ENCODE measurements at places on chromosomes 5 and 9.

DNA sequence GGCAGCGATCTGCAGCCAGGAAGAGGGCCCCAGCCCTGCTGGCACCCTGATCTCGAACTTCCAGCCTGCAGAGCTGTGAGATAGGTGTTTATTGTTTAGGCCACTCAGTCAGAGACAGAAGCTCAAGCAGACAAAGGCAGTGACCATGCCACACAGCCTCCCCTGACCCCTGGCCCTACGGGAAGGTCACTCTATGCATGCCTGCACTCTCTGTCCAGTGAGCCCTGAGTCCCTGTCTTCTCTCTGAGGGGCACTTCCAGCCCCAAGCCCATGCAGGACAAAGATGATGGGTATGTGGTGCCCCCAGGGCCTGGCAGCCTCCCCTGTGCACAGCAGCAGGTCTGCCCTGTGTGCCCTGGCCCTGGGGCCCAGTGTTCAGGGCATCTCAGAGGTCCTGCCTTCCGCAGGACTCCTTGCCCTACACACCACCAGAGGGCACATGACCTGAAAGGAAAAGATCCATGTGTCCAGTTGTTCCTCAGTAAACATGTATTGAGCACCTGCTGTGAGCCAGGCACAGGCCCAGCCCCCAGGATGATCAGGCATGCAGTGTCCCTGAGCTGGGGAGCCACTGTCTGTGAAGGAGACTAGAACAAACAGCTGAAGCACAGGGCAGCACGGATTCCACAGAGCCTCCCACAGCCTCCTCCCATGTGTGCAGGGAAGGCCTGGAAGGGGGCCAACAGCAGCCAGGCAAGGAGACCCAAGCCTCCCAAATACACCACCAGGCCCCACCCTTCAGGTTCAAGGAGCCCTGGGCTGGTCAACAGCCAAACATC, 109.3 kb downstream of the ATPSCKMT start:
- no peak for DNase-seq

DNA sequence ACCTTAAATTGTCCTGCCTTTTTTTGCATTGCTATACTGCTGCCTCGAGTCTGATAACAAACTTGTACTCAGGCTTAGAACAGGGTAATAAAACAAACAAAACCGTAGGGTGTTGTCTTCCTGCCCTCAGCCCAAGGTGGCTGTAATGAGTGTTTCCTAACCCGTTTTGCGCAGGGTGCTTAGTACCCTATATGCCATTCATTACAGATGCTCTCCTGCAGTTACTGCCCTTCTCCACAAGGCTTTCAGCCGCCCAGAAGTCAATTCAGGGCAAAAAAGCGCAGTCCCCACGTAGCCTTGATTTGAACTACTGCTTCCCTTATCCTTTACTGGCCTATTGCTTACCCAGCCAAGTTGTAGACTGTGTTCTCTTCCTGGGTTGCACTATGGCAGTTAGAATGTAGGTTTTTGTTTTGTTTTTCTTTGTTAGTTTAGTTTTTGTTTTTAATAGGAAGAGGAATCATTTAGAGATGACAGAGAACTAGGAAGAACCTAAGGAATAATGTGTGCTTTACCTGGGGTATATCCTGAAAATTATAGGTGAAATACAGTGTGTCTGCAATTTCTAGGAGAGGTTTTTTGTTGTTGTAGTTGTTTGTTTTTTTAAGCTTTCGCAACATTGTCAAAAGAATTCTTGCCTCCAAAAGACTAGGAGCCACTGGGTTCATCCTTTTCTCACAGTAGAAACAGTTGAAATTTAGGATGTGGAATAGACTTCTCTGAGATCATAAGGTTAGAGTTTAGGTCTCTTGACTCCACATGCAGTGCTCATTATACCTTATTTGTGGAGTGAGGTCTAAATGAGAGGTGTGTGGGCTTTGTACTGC, 1.3 kb downstream of the HMGXB3 start:
- peak; percentile 4 for DNase-seq

- no peak for DNase-seq
Measured at GRCh38 chr5:84816746-84817547, 432.3 kb upstream of the EDIL3 start.

DNA sequence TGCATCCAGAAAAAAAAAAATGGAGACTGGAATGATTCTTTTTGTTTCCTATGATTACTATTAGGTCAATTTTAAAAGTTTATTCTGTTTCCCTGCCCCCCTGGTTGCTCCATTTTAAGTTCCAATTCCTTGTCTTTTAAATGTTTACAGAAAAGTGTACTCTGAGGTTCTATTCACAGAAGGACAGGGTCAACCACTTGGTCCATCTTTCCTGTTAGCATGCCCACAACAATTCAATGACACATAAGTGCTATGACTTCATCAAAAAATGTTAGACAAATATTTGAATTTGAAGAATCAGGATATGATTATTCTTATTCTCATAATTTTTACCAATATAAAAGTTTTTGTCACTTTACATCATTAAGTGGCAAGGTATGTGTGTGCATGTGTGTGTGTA, 123.7 kb downstream of the PDE4D start:
- DNase-seq, result no peak

DNA sequence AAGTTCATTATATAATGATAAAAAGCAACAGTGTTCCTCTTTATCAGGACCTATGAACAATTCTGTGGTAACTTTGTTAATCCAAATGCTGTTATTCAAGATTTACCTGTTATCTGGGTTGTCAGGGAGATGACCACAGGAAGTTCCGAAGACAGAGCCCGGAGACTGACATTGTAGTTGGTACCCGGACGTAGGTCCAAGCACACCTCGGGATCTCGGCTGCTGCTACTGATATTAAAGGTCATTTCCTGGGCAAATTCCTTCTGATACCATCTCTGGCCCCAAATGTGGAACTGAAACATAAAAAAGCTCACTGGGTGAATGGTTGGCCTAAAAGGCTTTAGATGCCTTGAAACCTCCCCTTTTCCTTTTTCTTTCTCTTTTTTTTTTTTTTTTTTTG, 96.7 kb downstream of the SUSD1 start:
- no peak for DNase-seq

- no peak for DNase-seq
Measured at GRCh38 chr5:138336952-138337684, 948 bp upstream of the FAM53C start.

- no peak for DNase-seq
Measured at GRCh38 chr5:167709625-167710024, 581.8 kb upstream of the WWC1 start.

DNA sequence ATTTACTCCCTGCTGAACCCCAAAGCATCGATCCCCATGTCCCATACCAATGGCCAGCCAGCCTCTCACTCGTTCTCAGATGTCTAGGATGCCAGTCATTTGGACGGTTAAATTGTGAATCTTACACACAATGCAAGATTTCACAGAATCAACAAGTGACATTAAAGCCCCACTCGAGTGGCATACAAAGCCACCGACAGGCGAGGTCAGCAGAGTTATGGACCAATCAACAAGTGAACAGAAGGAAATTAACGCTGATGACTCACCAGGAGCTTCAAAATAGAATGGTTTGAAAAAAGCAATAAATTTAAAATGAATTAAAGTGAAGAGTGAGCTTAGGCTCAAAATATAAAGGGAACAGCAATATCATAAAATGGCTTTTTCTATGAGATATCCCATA, 8.2 kb upstream of the RUFY1 start:
- no peak for DNase-seq

GRCh38 chr5:168658394-168658793, 79.2 kb upstream of the PANK3 start:
- no peak for DNase-seq

DNA sequence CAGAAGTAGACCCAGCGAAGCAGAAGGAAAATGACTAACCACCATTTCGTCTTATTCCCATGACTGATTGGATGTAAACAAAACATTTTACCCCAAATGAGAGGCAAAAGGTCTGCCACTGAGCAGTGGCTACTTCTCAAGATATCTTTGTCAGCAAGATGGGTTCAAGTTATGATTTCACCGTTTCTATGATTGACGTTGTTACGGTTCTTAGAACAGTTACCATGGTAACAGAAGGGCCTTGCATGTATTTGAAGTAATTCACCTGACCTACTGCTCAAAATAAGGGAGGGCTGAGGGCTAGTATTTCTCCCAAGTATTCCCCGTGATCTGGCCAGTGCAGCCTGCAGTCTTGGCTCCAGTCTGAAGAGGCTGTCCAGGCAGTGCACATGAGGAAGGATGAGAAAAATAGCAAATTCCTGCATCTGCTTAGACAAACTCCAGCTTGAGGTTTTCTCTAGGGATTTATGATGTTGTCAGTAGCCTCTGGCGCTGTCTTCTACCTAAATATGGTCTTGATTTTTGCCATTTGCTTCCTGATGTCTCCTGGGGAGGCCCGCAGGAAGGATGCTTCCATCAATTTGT, 372.7 kb downstream of the TMEM38B start:
- no peak for DNase-seq

DNA sequence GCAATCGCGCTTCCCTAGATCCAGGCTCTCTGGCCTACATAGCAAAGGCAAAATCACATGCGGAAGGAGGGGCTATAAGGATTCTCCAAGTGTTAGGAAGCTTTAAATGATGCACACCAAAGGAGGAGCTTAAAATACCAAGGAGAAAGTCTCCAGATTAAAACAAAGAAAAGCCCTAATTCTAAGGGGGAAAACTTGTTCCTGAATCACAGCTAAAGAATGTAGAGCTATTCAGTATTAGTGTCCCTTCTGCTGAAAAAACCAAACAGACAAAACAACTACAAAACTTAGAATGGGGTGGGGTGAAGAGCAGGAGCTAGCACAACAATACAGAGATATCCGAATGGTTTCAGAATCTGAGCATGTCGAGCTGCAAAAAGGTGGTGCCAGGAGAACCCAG, 213.7 kb downstream of the DCP2 start:
- DNase-seq, result no peak

GRCh38 chr5:142178651-142179050, 70.1 kb downstream of the NDFIP1 start:
- no peak for DNase-seq

GRCh38 chr5:172945151-172945550, 14.1 kb upstream of the RPL26L1 start:
- no peak for DNase-seq

GRCh38 chr5:129459777-129460671, at the start of gene ADAMTS19:
Gene ADAMTS19, plus strand, starts transcription at chr5:129460298. Its CDS starts 94 bp downstream, at chr5:129460392.
- no peak for DNase-seq
